T-helper 2 cell treated with Interferon-gamma antibody and Interleukin-4, amounts not matched to agents 5 μg/mL and 100 μg/mL, for 36 hours (primary cell): ENCODE measurements at places on chromosomes 11 and 22.
A peak's percentile ranks its signal among the peaks of the same experiment; 100 is the strongest.

GRCh38 chr11:112931703-112932102 is 29.5 kb upstream of the NCAM1 start:
- DNase-seq, result no peak

GRCh38 chr22:22810018-22810427 is 77.6 kb upstream of the IGLL5 start:
- DNase-seq, result peak; percentile 30

GRCh38 chr11:73622926-73623593 is 23.3 kb upstream of the PLEKHB1 start:
- no peak for DNase-seq

DNA sequence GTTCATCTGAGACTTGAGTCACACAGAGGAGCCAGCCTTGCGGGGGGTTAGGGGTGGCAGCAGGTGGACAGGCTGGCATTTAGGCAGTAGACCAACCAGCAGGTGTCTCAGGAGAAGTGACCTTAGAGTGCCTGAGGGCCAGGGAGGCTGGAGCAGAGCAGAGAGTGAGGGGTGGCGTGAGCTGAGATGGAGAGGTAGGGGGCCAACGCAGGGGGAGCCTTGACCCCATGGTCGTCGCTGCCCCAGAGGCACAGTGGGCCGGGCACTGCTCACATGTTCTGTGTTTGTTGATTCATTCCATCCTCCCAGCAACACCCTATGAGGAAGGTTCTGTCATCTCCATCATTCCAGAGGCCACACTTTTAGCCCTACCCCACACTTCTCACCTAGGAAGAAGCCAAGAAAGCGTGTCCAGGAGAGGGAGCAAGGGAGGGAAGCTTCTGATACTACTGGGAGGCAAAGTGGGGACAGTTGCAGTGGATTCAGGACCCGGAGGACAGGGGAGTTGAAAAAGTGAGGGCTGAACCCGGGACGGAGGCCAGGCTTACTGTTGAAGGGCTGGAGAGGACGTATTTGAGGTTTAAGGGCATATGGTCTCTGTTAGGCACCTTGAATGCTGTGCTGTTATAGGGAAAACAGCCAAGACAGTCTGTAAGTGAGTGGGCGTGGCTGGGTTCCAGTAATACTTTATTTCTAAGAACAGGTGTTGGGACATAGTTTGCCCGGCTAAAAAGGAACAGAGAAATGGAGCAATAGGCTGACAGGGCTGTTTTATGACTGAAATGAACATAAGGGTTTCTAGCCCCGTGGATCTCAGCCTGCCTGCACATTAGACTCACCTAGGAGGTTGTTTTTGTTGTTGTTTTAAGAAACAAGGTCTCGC is 7.3 kb downstream of the SART1 start:
- no peak for DNase-seq

- DNase-seq, result no peak
Observed at GRCh38 chr11:617199-617911, 1.6 kb upstream of the IRF7 start.

GRCh38 chr22:37410174-37411055 is 16.9 kb downstream of the ELFN2 start:
- no peak for DNase-seq

- no peak for DNase-seq
Observed at GRCh38 chr11:60182541-60183330, at the start of gene MS4A6A. Gene MS4A6A, minus strand, starts transcription at chr11:60183083. Its CDS starts 1,356 bp downstream, at chr11:60181727.

GRCh38 chr11:107457205-107457557 is 444 bp downstream of the CWF19L2 start:
- peak; percentile 5 for DNase-seq

DNA sequence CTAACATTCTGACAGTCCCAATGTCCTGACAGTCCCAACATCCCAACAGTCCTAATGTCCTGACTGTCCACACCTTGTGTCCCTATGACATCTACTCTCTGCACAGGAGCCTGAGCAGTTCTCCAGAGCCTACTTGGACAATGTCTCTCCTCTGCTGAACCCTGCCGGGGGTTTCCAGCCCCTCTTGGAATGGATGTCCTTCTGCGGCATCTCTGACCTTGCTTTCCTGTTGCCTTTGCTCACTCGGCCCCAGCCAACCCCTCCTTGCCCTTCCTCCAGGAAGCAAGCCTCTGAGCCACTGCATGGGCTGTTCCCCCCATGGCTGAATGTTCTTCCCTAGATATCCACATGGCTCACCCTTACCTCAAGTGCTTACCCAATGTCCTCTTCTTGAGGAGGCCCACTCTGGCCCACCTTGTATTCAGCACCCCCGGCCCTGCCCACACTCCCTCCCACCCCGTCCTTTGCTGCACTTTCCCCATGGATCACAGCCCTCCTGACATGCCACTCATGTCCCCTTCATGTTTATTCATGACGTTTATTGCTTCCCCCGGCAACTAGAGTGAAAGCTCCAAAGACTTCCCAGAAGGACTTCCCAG is 59.5 kb downstream of the DHCR7 start:
- no peak for DNase-seq

GRCh38 chr11:65226103-65226442 is 35.7 kb upstream of the POLA2 start:
- no peak for DNase-seq

- no peak for DNase-seq
Observed at GRCh38 chr11:118057251-118058145, 19.4 kb upstream of the TMPRSS4 start.

DNA sequence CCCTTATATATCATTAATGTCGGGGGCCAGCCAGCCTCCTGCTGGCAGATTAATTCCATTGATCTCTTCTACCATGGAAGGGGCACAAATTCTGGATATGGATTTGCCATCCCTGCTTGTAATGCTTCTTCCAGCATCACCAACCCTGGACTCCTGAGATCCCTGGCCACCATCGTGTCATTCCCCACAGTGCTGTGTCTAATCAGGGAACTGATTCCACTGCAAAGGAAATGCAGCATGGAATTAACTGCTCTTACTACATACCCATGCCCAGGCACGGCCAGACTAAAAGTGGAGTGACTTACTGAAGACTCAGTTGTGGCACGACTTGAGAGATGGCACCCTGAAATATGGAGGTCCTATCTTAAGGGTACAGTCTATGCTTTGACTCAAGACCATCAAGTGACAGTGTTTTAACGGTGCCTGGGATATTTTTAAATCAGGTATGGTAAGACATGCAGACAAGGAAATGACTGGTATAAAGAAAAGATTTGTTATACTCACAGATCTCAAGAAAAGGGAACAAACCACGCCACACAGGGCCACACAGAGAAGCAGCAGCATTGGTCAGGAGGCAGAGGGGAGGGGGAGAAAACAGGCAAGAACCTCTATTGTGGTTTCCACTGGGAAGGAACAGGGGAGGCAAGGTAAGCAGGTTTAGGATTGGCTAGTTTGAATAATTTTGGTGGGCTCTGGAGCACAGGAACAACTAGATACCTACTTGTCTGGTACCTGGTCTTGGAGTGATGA is 65.1 kb downstream of the IGLL5 start:
- DNase-seq, result no peak

DNA sequence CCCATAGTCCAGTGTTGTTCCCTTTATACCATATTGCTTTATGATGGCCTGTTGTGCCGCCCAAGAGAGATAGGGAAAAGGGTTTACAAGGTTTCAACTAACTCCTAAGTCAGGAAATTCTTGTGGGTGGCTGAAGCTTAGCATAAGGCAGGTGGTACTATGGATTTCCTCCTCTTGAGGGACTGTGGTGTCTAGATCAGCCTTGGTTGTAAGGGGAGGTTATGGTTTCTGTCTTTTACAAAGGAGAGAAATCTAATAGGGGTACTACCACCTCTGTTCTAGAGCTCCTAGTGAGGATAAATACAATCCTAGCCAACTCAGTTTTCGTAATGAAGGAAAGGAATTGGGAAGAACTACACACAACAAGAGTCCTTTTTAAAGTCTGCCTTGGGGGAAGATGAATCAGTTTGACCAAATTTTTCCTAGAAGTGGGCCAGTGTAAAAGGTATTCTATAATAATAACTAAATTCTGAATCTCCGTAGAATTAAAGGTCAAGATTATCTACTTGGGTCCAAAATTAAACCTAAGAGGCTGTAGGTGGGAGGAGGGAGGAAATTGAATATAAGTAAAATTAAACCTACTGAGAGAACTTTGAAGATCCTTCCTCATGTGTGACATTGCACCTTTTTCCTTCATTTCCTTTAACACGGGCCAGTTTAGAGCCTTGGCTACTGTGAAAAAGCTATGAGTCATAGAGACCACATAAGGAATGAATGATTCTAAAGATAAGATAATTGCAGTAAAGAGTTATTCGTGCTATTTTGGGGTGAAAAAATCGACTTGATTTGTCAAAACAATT is 17.2 kb downstream of the DLAT start:
- DNase-seq, result no peak

DNA sequence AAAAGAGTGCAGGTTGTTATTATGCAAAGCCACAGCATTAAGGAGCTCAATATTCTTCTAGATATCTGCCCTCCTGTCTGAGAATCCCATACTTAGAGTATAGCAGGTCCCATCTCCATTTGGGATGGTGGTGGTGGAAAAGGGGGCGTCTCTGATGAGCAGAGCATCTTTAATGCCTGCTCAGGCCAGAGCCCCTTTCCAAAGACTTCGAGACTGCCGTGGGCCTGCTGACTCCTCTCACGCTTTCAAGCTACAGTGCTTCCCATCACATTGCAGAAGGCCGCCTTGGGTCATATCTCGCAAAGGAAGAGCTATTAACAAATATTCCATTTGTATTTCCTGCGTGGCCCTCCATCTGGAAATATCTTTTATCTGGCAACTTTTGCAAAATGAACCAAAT is 10.9 kb downstream of the LMO2 start:
- DNase-seq, result no peak

GRCh38 chr11:62104816-62105653 is 18.8 kb upstream of the INCENP start:
- DNase-seq, result no peak

DNA sequence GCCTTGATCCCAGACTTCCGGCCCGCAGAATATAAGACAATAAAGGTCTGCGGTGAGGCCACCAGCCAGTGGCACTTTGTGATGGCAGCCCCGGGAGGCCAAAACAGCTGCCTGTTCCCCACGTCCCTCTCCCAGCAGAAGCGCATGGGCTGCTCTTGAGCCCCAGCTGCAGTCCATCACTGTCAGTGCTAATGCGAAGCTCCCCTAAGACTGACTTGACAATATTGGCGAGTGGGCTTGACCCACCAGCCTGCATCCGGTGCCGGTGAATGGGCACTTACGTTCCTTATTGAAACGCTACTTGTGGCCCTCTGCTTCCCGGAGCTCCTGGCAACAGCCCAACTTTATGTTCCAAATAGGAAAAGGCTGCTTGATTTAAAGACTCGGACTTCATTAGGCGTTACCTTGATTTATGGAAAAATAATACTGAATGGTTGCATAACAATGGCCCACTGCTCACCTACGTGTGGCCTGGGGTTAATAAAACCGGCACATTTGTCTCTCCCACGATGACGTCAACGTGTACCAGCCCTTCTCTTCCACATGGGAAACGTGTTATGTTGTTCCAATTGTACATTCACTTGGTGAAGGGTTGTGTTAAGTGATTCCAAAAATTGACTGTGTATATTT is 93.4 kb upstream of the SEPTIN5 start:
- no peak for DNase-seq

GRCh38 chr22:46001426-46002106 is 24.6 kb upstream of the WNT7B start:
- no peak for DNase-seq
